ENCODE measurements at places on chromosomes 6 and 20.

GRCh38 chr6:43506667-43507471 is 3.3 kb downstream of the LRRC73 start:
- DNase-seq, result peak; percentile 52

- DNase-seq, result no peak
Observed at GRCh38 chr6:104940893-104941728, 15.8 kb upstream of the LIN28B start.

DNA sequence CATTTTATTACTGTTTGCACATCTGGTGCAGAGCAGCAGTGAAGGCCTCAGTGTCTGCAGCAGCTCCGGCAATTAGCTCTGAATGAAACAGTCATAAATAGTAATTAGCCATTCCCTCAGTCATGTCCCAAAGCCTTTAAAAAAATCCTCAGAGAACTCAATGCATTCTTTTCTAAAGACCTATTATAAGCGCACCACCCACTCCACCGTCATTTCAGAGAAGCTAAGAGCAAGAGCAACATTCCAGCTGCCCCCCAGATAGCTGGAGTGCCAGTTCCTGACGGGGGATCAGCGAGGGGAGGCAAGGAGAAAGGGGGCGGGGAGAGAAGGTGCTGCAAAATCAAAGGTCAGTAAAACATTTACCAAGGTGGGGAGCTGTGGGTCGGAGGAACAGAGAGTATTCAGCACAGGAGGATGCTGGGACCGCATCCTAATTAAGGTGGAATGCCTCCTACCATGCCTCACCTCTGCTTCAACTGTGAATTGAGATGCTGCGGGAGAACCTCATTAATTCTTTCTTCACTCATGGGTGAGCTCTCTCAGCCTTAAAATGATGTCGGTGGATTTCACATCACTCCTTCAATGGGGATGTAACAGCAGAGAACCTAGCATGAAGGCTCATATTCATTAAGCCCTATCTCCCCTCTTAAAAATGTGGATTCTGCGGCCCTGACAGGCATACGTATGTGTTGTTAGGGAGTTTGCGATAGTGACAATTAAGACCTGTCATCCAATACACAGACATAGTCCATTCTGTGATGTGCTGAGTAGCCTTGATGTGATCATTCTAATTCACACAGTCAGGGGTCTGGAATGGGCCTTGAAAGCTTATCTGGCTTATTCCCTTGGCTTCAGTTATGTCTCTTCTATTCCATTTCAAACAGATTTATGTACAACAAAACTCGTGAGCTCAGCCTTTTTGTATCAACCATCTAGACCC is 469.5 kb upstream of the NRSN1 start:
- DNase-seq, result no peak

- DNase-seq, result no peak
Observed at GRCh38 chr20:51118216-51118615, 95.3 kb upstream of the KCNG1 start.

- no peak for DNase-seq
Observed at GRCh38 chr20:59787538-59787890, 145.9 kb downstream of the SYCP2 start.

- DNase-seq, result no peak
Observed at GRCh38 chr6:82741996-82742385, 323.6 kb downstream of the UBE3D start.

- DNase-seq, result no peak
Observed at GRCh38 chr6:138371452-138371711, 6.3 kb upstream of the SMIM28 start.

DNA sequence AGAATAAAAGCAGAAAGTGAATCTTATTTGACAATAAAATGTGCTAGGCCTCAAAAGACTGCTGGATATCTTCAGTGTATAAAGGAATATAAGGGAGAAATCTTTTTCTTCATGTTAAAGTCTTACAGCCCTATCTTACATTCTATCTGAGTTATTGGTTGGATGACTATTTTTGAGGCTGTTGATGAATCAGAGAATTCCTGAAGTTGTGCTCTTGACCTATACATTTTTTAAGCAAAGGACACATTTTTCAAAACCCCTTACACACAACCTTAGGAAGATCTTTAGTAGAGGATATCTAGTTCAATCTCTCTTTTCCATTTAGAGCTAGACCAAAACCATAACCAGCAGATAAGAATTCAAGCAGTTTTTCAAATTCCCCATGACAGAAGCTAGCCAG is 10.9 kb upstream of the CGA start:
- no peak for DNase-seq

DNA sequence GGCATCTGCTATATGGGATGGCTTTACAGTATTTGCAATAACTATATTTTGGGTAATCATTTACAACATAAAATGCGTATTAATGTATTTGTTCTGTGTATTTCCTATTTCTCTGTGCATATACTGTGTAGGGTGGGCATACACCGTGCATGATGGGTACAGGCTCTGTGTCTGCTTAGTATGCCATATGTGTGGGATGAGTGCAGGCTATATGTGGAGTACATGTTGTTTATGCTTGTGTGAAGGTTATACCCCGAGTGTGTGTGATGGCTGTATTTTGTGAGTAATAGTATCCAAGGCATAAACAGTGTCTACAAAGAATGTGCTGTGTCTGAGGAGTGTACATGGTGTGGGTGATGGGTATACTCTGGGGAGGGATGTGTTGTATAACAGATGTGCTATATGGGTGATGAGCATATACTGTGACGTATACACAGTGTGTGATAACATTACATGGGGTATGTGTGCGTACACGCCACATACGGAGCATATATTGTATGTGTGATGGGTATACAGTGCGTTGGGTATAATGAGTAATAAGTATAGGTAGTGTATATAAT is 52.7 kb downstream of the CPXM1 start:
- DNase-seq, result no peak

DNA sequence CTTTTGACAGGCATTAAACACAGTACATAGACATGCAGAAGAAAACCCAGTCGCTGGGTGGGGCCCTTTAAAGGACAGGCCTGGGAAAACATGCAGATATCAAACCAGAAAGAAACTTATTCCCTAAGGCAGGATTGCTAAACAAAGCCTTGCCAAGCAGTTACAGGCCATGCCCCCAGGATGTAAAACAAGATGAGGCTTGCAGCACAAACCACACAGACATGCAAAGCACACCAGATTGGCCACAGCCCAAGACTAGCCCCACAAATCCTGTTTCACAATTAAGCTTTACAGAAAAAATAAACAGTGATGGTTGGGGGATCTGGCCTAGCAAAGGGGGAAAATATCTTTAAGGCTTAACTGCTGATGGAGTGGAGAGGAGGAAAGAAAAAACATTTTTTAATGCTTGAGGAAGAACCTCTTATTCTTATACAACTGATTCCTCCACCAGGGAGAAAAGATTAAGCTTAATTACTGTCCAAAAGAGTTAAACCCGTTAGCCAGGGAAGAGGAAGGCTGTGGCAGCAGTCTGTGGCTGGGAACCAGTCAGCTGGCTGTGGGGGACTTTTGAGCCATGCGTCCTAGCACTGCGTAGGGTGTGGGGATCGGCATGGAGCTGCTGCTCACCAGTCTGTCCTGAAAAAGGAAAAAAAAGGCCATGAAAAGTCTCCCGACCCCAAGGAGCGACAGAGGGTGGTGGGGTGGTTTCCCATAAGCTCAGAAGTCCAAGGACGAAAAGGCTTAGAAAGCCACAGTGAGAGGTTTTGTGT is 28.4 kb downstream of the COL19A1 start:
- peak; percentile 11 for DNase-seq

DNA sequence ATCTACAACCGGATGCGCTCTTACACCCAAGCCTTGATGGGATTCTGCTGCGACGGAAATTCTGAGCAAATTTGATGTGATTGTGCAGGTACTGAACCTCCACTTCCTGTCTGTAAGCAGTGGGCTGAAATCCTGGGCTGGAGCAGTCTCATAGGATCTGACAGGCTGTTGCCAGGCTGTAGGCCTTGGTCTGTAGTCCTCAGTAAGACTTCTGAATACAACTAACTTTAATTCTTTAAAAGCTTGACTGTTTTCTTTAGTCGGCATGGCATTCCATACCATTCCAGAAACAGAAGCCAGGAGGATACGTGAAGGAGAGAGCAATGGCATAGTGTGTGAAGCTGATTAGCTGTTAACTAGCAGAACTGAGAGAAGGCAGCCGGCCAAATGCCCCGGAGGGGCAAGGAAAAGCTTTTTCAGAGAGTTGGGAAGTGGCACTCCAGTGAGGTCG is 68.3 kb downstream of the ADTRP start:
- DNase-seq, result no peak

- DNase-seq, result no peak
Observed at GRCh38 chr6:69954733-69955132, 88.4 kb downstream of the COL19A1 start.

- DNase-seq, result no peak
Observed at GRCh38 chr6:16352258-16352635, 113.9 kb downstream of the GMPR start.

GRCh38 chr6:1708122-1708521 is 98.4 kb downstream of the FOXC1 start:
- DNase-seq, result no peak

DNA sequence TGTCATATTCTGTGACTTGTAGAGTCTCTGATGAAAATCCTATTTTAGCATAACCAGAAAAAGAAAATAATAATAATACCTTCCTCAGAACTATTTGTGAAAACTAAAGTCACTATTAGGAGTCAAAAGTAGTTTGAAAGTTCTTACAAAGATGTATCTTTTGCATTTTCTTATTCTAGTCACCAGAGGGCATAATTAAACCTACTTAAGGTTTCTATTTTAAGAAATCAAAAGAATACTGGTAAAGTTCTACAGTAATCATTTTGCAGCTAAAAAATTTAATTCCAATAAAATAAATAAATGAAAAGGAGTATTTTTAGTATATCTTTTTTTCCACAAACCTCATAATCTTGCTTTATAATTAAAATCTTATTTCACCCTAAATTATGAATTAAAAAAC is 28.0 kb upstream of the MCM9 start:
- DNase-seq, result no peak

GRCh38 chr6:35142588-35143569 is 1.7 kb upstream of the TCP11 start:
- no peak for DNase-seq

DNA sequence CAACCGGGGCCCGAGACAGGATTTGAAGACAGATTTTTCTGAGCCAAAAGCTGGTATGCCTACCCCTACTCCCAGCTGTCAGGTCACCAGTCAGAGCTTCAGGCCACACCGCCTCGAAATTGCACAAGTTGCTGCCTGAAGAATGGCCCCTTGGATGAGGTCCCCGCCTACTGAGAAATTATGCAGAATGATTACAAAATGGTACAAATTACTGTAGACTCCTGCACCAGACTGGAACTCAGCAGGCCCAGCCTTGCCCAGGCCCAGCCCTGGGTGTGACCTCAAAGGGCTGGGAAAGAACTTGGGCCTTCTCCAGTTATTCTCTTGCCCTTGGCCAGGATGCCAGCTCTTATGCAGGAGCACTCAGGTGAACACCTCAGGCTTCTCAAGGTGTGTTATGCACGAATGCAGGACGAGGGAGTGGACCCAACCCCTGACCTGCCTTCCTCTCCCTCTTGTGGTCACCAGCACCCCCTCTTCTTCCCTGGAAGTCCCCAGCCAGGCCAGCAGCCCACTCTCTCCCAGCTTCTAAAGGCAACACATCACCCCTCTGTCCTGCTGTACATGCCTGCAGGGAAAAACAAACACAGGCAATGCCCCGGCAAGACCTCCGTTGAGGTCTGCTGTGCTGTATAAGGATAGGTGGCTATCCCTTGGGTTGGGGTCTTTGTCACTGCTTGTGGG is 88.7 kb upstream of the NAA20 start:
- DNase-seq, result no peak

GRCh38 chr6:88869263-88870020 is 94.0 kb downstream of the RNGTT start:
- DNase-seq, result no peak

DNA sequence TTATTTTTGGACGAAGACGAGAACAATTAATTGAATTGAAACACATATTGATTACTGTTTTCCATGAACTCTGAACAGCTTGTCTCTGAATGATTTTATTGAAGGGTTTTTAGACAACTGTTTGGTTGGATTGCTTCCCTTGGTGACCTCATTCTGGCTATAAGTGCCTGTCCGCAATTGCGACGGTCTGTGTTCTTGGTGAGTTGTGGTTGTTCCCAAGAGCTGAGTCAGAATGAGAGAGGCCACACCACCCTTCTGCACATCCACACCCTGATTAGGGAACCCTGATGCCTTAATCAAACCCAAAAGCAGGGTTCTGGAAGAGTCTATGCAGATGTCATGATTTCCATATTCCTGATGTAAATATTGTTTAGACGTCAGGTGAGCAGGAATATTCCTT is 747.0 kb downstream of the PTPRT start:
- no peak for DNase-seq

- DNase-seq, result no peak
Observed at GRCh38 chr6:45411959-45412358, 34.2 kb upstream of the SUPT3H start.
